ENCODE measurements at places on chromosomes 3 and 15.

DNA sequence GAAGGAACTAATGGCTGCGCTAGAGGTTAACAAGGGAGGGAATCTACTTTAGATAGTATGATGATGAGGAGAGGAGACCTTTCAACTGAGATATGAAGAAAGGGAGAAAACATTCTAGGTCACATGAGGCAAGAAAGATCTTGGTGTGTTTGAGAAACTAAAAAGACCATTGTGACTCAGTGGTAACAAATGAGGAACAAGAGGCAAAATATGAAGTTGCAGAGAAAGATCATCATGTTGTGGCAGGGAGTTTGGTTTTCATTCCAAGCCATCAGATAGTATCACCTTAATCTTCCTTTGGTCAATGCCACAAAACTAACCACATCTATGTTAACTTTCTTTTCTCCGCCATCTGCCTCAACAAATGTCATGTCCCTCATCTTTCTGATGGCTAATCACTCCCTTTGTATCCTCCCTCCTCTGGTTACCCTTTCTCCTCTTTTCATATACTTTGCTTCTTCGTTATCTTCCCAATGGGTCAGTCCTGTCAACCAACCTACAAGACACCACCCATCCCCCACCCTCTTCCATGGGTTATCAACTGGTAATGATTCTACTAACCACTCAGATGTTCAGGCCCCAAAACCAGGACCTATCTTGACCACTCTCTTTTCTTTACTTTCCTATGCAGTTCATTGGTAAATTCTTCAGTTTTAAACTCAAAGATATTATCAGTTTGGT lies 2.4 kb upstream of the PDCD6IP start:
- no peak for DNase-seq

DNA sequence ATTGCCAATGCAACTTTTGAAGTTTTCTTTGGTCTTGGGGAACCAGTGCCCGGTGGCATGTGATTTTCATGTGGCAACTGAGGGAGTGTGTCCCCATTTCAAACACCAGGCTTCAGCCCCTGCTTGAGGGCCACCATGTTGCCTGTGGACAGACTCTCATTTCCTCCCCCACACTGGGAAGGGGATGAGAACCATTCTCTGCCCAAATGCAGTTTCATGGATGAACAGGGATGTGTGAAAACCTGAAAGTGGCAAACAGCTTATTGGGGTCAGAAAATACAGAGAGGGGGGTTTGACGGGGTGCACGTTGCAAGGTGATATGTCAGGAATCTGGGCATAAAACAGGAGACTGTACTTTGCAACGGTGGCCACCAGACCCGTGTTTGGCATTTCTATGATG lies 6.3 kb downstream of the FAM107A start:
- DNase-seq = no peak

- no peak for DNase-seq
Measured at GRCh38 chr15:58426501-58426900, 5.3 kb upstream of the LIPC start.

DNA sequence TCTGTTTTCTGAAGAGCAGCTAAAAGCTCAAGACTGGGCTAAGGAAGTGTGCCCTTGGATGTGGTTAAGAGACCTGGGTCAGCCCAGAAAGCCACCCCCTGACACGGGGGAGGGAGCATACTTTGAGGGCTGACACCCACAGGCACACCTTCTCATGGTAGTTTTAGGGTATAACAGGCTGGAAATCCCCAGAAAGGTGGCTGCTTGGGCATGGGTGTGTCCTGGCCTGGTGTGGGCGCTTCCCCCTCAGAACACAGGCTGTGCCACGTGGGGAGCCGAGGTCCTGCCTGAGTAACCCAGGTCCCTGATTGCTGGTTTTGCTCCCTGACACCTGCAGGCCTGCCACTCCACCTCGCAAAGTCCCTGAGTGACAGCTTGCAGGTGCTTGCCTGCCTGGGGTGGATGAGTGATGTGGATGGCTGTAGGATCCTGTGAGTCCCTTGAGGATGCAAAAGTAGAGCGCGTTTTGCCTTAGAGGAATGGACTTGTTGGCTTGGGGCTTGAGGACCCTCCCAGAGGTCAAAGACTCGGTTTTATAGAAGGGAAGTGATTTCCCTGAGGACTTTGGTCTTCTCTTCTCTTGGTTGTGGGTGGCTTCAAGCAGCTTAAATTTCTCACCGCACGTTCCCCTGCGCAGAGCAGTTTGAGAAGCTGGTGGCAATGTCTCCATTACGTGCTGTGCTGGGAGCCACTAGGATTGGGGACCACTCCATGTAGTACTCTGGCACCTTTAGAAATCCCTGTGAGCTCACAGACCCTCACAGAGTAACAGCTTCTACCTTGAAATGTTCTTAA lies 94.4 kb downstream of the DNASE1L3 start:
- DNase-seq = peak; percentile 76

DNA sequence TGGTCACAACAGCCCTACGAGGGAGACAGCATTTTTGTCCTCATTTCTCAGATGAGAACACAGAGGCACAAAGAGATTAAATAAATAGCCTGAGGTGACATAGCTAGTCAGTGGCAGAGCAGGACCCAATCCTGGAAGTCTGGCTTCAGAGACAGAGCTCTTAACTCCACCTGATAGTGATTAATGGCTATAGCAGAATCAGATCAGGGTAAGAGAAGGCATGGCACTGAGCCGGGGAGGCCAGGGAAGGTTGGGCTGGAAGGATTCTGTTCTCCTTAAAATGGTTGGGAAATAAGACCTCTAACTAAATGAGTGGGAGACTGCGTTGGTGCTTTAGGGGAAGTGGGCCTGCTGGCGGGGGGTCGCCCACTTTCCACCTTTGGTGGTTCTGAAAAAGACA lies 104.5 kb downstream of the VGLL4 start:
- DNase-seq = no peak

GRCh38 chr3:99856437-99857220 lies 39.0 kb downstream of the CMSS1 start:
- DNase-seq = no peak

- no peak for DNase-seq
Measured at GRCh38 chr3:126948980-126949535, 33.9 kb upstream of the PLXNA1 start.

- DNase-seq = no peak
Measured at GRCh38 chr3:182108371-182108770, 396.6 kb downstream of the SOX2 start.

DNA sequence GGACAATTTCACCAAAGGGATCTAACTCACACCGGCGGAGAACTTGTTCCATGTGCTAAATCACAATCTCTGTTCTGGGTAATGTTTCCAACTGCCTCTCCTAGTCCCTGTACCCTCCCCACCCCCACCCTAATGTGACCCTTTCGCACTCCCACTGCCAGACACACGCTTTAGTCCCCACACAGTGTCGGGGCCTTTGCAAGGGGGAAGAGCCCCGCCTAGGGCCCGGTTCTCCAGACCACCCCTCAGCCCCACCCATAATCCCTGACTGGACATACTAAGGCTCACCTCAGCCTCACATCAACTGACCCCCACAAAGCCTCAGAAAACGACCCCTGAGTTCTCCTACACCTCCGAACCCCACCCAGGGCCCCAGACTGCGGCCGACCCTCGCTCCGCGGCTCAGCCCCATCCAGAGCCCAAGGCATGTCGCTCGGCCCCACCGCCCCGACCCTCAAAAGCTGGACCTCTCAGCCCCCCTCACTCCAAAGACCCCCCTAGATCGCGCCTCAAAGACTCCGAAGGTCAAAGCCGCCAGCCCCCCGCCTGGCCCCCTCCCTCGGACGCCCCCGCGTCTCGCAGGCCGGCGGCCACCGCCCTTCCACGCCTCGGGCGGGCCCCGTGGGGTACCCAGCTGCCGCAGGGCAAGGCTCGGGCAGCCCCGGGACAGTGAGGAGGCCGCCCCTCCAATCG lies 72.0 kb upstream of the MAP4 start:
- no peak for DNase-seq

- DNase-seq = no peak
Measured at GRCh38 chr15:40343512-40343911, 2.8 kb upstream of the CCDC9B start.

DNA sequence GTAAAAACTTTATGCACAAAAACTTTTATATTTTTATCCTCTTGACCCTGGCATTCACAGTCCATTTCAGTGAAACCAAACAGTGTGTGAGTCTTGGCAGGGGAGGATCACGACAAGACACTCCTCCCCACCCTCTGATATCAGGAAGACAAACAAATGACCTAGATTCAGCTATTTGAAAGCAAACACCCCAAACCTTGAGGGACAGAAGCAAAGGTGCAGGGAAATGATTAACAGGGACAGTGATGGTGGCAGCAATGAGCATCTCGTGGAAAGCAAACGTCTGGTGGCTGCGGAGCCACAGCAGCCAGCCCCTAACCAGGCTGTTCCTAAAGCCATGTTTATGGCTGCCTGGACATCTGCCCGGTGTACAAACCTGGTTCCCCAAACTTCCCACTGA lies 52.1 kb downstream of the FSIP1 start:
- no peak for DNase-seq

DNA sequence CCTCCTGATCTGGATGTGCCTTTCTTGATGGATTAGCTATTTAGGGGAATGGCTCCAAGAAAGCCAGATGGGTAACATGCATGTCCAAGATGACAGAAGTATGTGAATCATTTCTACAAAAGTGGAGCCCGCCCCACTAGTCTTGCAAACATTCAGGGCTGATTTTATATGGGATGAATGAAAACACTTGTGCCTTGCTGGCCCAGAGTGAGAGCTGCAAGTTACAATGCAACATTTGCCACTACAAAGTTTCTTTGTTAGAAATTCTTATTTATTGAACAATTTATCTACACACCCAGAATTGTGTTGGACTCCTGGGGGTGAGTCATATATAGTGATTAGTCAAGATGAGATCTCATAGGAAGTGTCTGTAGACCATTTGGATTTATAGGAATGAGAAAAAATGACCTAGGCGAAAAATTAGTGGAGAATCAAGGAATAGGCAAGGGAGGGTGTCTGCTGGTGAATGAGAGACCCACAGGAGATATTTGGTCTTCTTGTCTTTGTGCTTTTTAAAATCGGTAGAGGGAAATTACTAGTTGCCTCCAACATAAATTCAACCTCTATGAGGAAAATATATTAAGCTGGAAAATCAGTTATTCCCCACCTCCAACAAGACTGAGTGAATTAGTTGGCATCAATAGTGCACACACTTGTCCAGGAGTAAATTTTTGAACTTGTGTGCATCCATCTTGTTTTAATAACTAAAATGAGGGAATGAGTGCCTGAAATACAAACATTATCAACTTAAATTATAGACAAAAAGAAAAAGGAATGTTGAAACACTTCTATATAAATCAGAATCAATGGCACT lies 53.5 kb upstream of the DCBLD2 start:
- DNase-seq = no peak

GRCh38 chr3:64664397-64664796 lies 23.4 kb downstream of the ADAMTS9 start:
- no peak for DNase-seq

- no peak for DNase-seq
Measured at GRCh38 chr3:141366285-141367037, 1.8 kb upstream of the ZBTB38 start.

GRCh38 chr15:74725845-74726773 lies 781 bp upstream of the CYP1A1 start:
- no peak for DNase-seq

- DNase-seq = no peak
Measured at GRCh38 chr15:57526076-57526475, 65.6 kb upstream of the MYZAP start.

DNA sequence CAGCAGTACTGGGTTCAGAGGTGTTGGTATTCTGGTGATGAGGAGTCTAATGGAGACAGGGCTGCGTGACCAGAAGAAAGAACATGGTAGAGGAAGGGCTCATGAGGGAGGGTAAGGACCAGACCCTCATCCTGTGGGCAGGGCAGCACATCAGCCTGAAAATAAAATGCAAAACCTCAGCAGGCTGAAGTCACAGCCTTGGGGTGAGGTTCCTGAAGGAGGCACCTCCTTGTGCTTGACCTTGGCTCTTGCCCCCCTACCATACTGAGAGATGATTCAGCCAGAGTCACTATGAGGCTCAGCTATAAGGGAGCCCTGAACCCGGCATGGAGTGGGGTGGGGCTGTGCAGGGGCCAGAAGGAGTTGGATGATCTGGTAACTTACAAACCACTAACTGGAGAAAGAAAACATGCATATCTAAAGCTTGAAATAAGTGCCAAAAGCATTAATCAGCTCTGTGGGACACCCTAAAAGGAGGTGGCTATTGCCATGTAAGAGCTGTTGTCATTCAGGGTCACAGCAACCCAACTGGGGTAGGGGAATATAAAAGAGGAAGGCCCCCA lies 60.2 kb downstream of the CORO2B start:
- no peak for DNase-seq

GRCh38 chr3:129936757-129937156 lies 37.8 kb upstream of the TRH start:
- DNase-seq = peak; percentile 15

- DNase-seq = no peak
Measured at GRCh38 chr3:21697707-21698106, 53.3 kb downstream of the ZNF385D start.

- DNase-seq = no peak
Measured at GRCh38 chr3:189809583-189809982, 178.4 kb downstream of the TP63 start.

DNA sequence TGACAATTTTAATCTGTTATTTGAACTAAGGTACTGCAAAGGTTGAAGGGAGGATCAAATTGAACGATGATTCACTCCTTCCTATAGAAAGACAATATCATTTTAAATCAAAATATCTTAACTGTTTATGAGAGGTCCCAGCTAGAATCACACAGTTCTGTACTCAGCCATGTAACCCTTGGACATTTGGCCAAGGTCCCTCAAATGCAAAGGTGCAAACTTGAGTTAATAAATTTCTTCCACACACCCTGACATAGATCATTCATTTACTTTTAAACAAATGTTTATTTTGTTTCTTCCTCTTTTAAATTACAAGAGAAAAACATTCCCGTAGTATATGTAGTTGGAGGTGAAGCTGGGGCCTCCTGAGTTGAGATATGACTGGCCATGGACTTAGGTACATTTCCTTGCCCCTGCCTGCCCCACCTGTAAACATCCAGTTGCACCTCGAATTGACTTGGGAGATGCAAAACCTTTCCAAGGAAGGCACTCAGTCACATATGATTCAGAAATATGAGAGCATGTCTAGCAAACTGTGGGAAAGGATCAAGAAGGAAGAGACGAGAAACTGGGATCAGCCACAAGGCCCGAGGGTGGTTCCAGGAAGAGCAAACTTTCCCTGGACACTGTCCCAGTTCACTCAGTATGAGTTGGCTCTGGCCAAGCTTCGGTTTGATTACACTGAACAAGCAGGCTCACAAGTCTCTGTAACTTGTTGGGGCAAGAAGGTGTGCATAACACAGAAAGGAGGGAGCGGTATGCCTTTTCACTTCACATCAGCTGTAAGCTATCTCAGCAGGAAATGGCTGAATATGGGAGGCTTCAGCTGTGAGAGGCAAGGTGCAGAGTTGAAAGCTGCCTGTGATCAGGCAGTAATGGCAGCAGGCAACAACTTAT lies 6.7 kb downstream of the TNFSF10 start:
- peak; percentile 9 for DNase-seq
